ENCODE measurements at places on chromosomes 1 and 21.

- no peak for DNase-seq
Measured at GRCh38 chr1:153366261-153366660, 8.6 kb downstream of the S100A9 start.

- no peak for DNase-seq
Measured at GRCh38 chr1:15958111-15958510, 17.8 kb downstream of the ZBTB17 start.

GRCh38 chr1:247442164-247442563, 15.7 kb downstream of the OR2B11 start:
- no peak for DNase-seq

DNA sequence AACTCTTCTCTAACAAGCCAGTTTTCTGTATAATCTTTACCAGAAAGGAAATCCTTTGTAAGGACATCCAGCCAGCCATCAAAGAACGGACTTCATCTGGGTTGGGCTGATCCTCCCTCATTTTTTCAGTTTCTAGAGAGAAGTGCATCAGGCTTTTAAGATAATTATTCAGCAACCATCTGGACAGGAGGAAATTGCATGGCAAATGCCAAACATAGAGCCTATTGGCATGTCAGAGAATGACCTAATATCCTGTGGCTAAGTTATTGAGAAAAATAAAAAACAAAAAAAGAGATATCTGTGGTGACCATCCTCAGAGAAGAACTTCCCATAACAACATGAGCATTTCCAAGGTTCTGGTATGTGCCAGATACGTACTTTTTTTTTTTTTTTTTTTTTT, 74.9 kb upstream of the BEND5 start:
- no peak for DNase-seq

DNA sequence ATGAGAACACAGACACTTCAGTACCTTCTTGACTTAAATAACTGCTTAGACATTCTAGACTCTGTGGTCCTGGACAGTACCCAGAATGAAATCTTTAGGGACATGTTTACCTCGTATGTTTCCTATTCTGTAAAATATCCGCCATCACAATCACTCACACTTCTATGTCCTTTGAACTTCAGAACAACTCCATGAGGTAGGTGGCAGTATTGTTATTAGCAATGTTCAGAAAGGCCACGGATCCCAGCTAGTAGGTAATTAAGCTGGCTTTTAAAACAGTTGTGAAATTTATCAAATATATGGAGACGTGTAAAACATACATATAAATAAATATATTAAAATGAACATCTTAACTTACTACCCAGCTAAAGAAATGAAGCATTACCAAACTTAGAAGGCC, 83.4 kb downstream of the CACHD1 start:
- no peak for DNase-seq

- peak; percentile 12 for DNase-seq
Measured at GRCh38 chr1:95438218-95438948, 204.4 kb downstream of the RWDD3 start.

GRCh38 chr1:95380909-95381308, 146.9 kb downstream of the RWDD3 start:
- no peak for DNase-seq

GRCh38 chr1:156117414-156118176, 3.1 kb downstream of the LMNA start:
- DNase-seq, result no peak

DNA sequence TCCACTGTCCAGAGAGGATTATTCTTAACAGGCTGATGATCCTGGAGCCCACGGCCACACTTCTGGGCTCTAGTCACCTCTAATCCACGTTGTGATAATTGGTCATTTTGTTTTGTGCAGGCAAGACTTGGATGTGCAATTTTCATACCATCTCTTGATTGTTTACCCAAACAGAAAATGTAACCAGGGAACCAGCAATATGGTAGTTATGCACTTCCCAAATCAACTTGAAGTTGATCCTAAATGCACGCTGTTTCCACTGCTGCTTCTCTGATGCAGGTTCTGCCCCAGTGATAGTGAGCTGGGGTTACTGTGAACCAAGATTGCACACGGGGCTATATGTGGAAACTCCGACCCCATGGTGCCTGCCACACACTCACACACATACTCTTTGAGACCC, 14.7 kb upstream of the KCNJ15 start:
- no peak for DNase-seq

DNA sequence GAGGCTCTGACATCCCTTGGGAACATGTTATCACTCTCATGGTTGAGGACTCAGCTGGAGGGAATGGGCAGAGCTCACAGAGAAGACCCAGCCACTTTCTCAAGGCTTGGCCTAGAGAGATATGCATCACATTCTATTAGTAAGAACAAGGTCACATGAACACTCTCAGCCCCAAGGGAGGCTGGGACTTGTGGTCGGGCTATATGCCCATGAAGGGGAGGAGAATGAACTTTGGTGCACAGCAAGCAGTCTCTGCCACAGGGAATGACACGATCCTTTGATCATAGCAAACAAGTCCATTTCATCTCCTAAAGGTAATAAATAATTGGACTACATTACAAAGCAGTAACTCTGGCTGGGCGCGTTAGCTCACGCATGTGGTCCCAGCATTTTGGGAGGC, 105.7 kb downstream of the SYF2 start:
- DNase-seq, result no peak

DNA sequence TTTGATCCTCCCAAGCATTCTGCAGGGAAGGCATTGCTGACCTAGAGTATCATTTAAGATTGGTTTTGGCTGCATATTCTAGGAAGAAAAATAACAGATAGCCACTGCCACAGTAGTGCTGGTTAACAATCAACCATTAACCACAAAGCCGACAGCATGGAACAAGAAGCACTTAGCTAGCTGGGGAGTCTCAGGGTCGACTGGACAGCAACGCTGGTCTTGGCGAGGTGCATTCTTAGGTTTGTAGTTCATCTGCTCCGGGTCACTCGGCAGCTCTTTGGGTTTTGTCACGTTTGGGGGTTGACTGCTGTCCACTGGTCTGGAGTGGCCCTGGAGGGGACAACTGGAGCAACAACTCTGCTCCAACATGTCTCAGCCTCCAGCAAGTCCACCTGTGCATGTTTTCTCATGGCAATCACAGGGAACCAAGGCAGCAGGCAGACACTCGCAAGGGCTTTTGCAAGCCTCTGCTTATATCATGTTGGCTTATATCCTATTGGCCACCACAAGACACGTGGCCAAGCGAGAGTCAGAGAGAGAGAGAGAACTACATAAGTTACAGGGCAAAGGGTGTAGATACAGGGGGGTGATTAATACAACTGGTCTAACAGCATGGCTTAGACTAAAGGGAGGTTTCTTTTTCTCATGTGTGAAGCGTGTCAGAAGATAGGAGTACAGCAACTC, 99.5 kb downstream of the LACTBL1 start:
- DNase-seq, result no peak

DNA sequence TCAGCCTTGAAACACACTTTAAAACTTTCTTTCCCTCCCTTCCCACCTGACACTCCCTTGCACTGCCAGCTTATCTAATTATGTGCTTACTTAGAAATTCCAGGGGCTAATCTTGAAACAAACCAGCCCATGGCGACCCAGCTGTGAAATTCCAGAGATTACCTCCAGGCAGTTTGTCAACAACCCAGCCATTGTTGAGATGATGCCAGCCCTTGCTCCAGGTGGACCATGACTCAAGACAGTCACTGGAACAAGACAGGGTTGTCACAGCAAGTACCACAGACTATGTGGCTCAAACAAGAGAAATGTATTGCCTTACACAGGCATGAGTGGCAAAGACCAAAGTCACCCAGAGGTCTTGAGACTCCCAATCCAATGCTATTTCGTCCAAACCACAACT, 7.9 kb downstream of the FYB2 start:
- no peak for DNase-seq

DNA sequence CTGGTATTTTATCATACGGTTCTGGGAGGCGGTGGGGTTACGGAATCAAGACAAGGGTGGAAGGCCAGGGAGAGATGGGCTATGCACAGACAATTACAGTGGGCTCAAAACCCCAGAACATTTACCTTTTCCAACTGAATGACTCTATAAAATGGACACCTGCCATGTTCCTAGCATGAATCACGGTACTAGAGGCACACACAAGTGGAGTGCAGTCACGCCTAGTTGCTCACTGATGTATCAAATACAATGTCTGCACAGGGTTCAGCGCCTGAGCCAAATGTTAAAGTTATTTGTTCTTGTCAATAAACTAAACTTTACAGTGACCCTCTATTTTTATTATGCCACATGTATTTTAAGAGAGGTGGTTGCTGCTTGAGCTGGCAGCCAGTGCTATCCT, 121.4 kb downstream of the ATG4C start:
- DNase-seq, result peak; percentile 13

DNA sequence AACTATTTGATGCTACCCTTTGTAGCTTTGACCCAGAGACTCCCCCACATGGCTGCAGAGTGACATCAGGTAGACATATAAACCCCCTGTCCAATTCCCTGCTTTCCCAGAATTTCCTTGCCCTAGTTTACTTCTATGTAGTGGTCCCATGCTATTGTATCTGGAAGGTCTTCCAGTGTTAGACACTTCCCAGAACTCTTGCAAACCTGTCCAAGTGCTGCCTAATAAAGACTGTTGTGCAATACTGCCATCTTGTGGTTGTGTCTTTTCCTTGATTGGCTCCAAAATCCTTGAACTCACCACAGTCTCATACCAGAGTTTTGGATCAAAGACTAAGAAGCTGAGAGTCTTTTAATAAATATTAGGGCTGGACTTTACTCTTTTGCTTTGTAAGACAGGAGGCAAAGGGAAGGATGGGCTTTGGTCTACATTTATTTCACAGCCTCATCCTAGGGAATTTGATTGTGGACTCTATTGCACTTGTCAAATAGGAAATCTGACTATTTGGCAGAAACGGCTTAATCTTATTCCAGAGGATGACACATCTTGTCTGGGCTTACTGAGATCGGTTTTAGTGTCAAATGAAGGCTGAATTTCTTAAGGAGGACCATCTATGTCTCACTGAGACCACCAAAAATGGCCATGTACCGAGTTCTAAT, 169.9 kb downstream of the LRRC7 start:
- DNase-seq, result peak; percentile 52

- no peak for DNase-seq
Measured at GRCh38 chr1:223116950-223117349, 26.1 kb downstream of the TLR5 start.

DNA sequence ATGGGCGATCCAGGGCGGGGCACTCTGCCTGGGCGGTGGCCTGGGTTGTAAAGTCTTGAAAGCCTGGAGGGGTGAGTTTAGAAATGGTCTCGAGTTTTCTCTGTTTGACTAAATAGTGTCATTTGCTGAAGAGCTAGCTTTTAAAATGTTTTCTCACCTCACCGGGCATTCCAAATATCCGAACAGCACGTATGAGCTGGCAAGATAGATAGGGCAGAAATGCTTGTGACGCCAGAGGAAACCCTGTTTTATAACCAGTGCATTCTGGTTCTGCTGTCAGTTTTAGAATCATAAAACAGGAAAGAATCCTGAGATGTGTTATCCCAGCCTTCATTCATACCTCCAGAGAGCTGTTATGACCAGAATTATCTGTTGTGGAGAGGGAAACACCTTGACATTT, 725 bp downstream of the RTCA start:
- DNase-seq, result no peak

DNA sequence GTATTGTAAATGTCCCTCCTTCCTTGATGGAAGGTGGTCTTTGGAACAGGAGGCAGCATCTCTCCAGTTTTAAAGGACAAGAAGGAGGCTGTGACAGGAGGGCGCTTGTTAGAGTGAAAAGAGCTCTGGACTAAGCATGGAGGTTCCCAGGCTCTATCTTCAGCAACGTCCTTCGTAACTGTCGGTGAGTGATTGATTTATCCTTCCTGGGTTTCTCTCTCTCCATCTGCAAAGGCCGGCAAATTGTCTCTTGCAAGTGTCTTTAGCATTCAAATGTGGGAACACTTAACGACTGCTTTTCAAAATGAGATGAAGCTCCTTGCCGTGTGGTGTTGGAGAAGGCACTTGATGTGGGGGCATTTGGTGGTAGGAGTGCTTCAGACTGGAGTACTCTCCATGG, 15.2 kb downstream of the S100A11 start:
- DNase-seq, result no peak

DNA sequence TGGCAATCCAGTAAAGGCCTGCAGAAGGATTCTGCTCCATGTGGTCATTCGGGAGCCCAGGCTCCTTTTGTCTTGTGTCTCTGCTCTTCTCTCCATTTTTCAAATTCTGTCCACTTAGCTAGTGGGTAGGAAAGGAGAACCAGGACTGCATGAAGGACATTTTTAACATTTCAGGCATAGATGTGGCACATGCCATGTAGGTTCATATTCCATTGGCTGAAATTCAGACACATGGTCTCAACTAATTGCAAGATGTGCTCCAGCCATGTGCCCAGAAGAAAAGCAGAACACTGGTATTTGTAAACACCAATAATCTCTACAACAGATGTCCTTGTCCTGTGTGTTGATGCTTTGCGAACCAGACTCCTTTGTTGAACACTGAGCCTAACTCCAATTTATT, 85.2 kb upstream of the WLS start:
- no peak for DNase-seq

- DNase-seq, result no peak
Measured at GRCh38 chr1:75274920-75275506, 140.8 kb downstream of the LHX8 start.

DNA sequence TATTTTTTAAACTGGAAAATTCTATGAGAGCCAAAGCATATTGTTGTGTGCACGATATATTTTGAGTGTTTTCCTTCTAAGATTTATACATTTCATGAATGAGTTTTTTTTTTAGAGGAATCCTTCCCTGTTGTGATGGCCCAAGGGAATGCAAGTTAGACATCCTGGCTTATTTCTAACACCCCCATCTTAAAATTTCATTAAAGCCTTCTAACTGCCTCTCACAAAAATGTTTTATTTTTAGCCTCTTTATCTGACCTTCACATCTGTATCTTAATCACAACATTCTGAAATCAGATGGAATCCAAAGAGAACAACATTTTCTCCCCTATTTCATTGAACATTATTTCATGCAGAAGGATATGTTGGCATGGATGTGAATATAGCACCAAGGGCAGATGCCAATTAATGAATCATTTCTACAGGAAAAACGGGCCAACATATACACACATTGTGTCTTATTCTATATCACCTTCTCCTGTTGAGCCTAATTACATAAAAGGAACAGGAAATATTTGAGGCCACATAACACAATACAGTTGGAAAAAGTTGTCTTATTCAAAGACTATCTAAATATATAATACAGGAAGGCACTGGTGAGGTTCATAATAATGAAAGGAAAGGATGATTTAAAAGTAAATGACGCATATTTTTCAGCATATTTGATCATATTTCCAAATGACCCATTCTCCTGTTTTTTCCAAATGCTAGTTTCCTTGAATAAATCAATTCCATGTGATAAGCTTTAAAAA, 455.5 kb downstream of the TTLL7 start:
- DNase-seq, result no peak

DNA sequence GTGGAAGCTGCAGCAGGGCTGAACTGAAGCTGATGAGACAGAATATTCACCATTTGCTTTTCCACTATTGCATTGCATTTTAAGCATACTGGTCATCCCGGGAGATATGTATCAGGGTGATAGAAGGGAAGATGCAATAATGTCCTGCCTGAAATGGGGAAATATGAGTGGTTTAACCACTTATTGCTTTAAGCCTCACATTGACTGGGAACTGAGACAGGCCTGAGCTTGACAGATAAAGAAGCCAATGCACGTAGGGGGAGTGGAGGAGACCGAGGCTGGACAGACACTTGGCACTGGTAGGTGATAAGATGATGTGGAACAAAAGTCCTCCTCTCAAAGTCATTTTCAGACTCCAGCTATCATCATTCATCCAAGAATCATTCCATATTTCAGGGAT, 911.7 kb upstream of the NCAM2 start:
- no peak for DNase-seq

Data from NCI-H1417 (cell line).